ENCODE measurements at places on chromosomes 3 and 15. TPM values are rescaled to one million over a fixed set of nuclear protein-coding genes. Genes with fewer than 3 reads are reported as not detected.
A peak's percentile ranks its signal among the peaks of the same experiment; 100 is the strongest.

- DNase-seq: no peak
Measured at GRCh38 chr3:71702131-71703024, 22.8 kb downstream of the EIF4E3 start.

DNA sequence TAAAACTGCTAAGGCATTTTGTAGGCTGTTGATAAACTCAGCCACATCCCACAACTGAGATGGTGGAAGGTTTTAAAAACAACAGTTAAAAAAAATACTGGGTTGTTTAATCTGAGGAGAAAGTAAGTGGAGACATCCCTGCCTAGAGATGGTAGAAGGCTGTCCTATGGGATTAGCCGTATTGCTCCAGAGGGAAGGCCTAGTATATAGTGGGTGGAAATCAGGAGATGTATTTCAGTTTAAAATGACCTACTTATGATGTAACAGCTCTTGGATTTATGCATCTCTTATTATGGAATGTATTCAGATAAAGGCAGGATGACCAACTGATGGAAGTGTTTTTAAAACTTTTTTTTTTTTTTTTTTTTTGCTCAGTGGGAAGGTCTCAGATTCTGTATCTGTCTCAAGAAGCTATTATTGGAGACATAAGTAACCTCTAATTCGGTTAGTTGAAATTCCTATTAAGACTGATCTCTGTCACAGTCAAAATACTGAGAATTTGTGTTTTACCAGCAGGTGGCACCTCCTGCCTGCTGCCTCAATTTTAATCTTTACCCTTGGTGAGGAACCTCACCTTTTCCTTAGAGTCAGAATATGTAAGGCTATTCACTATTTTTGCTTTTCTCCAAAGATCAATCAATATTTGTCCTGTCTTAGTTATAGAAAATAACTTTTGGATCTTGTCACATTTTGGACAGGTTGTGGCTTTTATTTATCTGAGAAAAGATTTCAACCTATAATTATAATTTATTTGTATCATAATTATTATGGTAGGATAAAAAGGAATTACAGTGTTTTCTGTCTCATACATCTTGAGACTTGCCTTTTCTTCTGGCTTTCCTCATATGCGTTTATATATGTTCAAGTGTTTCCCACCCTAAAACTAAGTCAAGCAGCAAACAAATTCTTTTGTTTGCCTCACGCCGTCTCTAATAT is 63.0 kb downstream of the VPS8 start:
- no peak for DNase-seq

The DPPA2 gene
- not detected for total RNA-seq

GRCh38 chr3:159001711-159002110 is 199.9 kb downstream of the MFSD1 start:
- DNase-seq: no peak

The PP2D1 gene
- not detected for total RNA-seq

- DNase-seq: no peak
Measured at GRCh38 chr15:92936693-92937092, 36.6 kb downstream of the CHD2 start.

DNA sequence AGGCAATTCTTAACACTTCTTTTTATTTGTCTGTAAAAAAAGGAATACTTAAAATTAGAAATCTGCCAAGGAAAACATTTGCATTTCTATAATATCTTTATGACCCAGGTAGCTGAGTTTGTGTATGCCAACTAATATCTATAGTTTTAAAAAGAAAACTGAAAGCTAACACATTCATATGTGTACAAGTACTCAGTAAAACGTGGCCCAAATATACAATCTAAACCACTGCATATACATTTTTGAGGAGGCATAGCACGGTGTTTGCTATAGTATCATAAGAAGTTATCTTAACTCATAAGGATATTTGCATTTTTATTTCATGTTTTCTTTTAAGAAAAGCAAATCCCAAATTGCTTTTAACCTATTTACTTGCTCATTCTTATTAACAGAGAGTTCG is 172.7 kb downstream of the ZBTB20 start:
- no peak for DNase-seq

- no peak for DNase-seq
Measured at GRCh38 chr15:39296955-39297354, 283.9 kb upstream of the THBS1 start.

DNA sequence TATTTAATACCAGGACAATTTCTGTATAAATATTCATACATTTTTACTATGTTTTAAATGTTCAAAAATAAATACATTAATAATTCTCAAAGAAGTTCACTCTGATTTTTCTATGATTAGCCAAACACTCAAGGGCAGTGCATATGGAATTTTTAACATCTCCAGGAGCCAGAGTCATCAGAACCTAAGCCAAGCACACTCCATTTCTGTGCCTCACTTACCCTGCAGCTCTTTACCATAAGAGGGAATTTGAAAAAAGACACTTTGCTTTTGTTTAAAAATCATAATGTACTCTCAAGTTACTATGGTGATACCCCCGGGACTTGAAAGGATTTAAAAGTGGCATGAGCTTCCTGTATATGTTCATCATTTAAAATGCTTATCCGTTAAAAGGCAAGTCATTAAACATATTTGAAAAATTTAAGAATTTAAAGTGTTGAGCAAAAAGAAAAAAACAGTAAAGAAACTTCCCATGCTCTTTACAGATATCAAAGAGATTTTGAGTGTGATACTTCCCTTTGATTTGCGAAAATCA is 747.4 kb upstream of the NECTIN3 start:
- DNase-seq: no peak

The CD86 gene
- total RNA-seq: not detected

DNA sequence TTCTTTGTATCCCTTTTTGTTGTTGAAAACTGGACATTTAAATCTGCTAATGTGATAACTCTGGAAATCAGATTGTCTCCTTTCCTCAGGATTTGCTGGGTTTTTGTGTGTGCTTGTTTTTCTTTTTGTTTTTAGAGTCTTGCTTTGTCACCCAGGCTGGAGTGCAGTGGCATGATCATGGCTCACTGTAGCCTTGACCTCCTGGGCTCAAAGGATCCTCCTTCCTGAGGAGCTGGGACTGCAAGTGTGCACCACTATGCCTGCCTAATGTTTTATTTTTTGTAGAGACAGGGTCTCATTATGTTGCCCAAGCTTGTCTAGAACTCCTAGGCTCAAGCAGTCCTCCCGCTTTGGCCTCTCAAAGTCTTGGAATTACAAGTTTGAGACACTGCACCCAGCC is 44.6 kb upstream of the IL20RB start:
- DNase-seq: no peak

DNA sequence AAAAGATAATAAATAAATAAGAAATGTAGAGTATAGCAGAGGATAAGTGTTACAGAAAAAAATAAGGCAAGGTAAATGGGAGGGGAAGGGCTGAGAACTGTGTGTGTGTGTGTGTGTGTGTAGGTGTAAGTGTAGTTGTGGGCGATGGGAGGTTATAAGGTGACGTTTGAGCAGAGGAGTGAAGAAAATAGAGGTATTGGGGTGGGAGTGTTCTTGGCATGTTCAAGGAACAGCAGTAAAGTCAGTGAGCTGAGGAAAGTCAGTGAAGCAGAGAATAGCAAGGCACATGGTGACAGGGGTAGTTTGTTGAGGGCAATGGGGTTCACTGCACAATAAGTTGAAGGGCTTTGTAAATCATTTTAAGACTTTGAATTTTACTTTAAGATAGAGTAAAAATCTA is 30.9 kb upstream of the ZNF148 start:
- DNase-seq: peak; percentile 44

DNA sequence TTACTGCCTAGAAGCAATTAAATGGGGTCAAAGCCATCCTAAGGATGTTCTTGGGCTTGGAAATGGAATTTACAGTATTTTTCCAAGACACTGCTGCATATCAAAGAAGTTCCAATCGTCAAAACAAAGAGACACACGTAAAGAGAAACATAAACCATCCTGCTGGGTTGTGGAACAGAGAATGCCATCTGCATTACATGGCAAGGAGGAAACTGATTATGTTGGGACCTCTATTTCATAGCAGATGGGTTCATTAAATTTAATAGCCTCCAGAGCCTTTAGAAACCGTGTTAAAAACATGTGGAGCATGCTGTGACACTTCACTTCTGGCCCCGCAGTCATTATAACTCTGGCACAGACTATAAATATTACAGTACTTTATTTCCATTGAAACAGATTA is 154.6 kb downstream of the LRTM1 start:
- DNase-seq: no peak

The CCR9 gene
- total RNA-seq: not detected

The TM6SF1 gene
- total RNA-seq: 17.4 TPM

DNA sequence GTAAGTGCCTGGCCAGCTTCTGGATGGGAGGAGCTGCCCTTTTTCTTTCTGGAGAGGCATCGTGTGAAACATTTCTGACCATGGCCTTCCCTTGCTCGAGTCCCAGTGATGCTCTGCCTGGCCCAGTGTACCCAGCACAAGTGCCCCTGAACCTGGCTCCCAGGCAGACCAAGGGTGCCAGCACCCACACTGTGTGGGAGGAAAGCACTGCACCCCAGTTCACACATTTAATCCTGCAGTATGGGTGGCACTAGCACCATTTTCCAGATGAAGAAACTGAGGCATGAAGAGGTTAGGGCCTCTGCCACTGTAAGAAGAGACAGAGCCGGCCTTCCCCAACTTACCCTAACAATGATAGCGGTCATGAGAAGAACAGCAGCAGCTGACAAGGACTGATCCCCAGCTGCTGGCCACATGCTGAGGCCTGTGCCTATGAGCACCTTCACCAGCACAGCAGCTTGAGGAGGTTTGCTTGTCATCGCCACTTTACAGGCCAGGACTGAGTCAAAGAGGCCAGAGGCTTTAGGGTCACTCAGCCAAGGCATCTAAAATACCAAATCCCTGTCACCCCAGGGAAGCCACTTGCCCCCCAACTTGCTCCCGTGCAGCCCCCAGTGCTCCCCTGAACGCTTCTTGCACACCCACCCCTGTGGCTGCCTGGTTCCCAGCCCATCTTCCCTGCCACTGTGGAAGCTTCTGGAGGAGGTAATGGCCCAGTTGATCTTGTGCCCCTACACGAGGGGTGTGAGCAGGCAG is 15.0 kb downstream of the PRR23E start:
- no peak for DNase-seq

- no peak for DNase-seq
Measured at GRCh38 chr15:65146438-65146837, 12.8 kb upstream of the PDCD7 start.

DNA sequence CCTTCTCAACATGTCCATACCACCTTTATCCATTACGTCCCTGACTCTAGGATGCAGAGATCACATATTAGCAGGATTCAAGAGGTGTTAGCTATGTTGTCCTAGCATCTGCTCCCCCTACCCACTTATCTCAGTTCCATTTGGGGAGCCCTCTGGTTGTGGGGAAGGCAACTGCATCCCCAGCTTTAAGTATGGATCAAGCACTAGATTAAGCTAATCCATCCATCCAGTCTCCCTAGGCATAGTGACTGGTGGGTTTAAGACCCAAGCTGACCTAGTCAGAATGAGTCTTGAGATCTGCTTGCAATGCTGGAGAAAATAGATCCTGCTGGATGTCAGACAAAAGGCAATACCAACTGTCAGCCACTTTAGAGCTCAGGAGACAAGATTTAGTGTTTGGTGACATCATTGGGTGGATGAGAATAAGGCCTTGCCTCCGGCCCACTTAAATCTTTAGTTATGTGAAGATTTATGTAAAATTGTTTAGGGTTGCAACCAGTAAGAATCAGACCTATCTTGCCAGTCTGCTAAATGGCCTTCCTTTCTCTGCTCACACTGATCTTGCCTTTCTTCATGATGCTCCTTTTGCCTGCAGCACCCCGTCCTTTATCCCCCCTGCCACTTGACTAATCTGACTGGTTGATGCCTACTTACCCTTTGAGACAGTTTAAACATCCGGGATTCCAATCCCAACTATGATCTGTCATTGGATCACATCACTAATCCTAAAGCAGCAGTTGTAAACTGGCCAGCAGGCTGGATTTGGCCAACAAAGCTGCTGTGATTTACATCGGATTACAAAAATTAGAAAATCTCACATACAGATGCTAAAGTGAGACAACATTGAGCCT is 2.1 kb upstream of the ISY1 start:
- DNase-seq: no peak

The MASP1 gene
- 0.48 TPM for total RNA-seq

GRCh38 chr3:115246461-115247020 is 99.5 kb upstream of the ZBTB20 start:
- no peak for DNase-seq

DNA sequence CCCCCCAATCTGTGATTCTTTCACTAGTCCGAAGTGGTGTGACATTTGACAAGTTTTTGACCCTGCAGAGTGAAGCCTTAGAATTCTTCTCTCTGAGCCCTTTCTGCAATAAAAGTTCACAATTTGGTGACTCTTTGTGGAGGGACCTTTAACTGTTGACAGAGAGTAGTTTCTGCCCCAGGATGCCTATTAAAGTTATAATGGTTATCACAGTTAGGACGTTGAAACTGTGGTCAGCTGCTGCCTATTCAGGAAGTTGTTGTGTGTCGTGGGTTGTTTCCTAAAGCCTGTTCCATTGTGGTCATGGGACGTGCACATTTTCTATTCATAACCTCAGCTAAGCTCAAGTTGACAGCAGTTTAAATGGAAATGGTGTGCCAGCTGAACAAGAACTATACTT is 274.5 kb downstream of the NEK10 start:
- no peak for DNase-seq

The BTLA gene
- total RNA-seq: not detected

DNA sequence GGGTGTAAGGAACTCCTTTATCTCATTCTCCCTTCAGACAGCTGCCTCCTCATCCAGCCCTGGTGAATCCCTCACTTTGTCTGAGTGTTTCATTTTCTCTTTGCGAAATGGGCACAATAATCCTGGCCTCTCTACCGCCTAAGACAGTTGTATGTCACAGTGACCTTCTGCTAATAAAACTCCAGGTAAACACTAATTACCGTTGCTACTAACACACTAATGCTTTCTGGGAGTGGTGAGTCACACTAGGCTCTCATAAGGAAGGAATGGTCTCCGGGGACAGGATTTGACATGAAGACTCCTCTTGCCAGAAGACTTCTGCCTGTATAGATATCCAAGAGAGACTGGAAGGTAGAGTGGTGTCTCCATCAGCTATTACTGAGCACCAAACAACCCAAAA is 71.7 kb upstream of the SNRK start:
- DNase-seq: peak; percentile 37

DNA sequence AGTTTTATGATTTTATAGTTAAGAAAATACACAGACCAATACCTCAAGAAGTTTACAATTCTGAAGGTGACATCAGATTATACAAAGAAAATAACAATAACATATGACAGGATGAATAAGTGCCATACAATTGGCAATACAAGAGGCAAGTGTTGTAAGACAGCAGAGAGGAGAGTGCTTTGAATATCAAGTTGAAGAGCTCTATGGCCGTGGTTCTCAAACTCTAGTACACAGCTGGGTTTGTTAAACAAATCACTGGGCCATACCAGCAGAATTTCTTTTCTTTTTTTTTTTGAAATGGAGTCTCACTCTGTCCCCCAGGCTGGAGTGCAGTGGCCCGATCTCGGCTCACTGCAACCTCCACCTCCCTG is 167.1 kb upstream of the NECTIN3 start:
- DNase-seq: no peak

Data from kidney epithelial cell (primary cell).